ENCODE measurements at places on chromosomes 7 and 10. TPM values are rescaled to one million over a fixed set of nuclear protein-coding genes. Genes with fewer than 3 reads are reported as not detected.

CALHM1 gene
- not detected for total RNA-seq

HKDC1 gene
- total RNA-seq, result 1.7 TPM

TLX1 gene
- not detected for total RNA-seq

VSIR gene
- total RNA-seq, result 19.6 TPM

TMEM196 gene
- total RNA-seq, result not detected

TBC1D12 gene
- 16.1 TPM for total RNA-seq

ELN gene
- total RNA-seq, result 55.2 TPM

OR13A1 gene
- not detected for total RNA-seq

MET gene
- total RNA-seq, result 34.7 TPM

ITIH5 gene
- 0.19 TPM for total RNA-seq

EVX1 gene
- total RNA-seq, result not detected

GIMAP2 gene
- total RNA-seq, result 1.6 TPM

CHAT gene
- total RNA-seq, result not detected

FEZF1 gene
- not detected for total RNA-seq

GRK5 gene
- 66.5 TPM for total RNA-seq

NEUROD6 gene
- total RNA-seq, result not detected

VIPR2 gene
- total RNA-seq, result 0.06 TPM

CUL2 gene
- total RNA-seq, result 27.3 TPM

MMRN2 gene
- 13.2 TPM for total RNA-seq

C10orf62 gene
- total RNA-seq, result 0.13 TPM

TRIL gene
- total RNA-seq, result 0.12 TPM

NRG3 gene
- total RNA-seq, result not detected

FGFBP3 gene
- 1.1 TPM for total RNA-seq

GIMAP8 gene
- total RNA-seq, result 2.1 TPM

BEND7 gene
- total RNA-seq, result 2.9 TPM

CYP26C1 gene
- 0.06 TPM for total RNA-seq

SPDYE2B gene
- total RNA-seq, result not detected

INTS15 gene
- 6.3 TPM for total RNA-seq

SPDYE9 gene
- total RNA-seq, result not detected

Data from aortic smooth muscle cell (primary cell).